Nephron progenitor cell (in vitro differentiated cells): ENCODE measurements at places on chromosomes 1 and 21.

GRCh38 chr1:155269381-155269780 is 3.9 kb downstream of the CLK2 start:
- DNase-seq: no peak

- no peak for DNase-seq
Measured at GRCh38 chr1:227758366-227758765, 23.1 kb downstream of the SNAP47 start.

- DNase-seq: no peak
Measured at GRCh38 chr21:33332143-33332542, 7.4 kb downstream of the IFNAR1 start.

GRCh38 chr1:78032996-78033796 is 12.6 kb upstream of the GIPC2 start:
- no peak for DNase-seq

GRCh38 chr21:22280851-22281250 is 1282.6 kb downstream of the NCAM2 start:
- DNase-seq: no peak
